ENCODE measurements at places on chromosomes 2 and 18.

- DNase-seq, result no peak
These were observed 5.8 kb upstream of the SEMA4C start for GRCh38 chr2:96875498-96876268.

DNA sequence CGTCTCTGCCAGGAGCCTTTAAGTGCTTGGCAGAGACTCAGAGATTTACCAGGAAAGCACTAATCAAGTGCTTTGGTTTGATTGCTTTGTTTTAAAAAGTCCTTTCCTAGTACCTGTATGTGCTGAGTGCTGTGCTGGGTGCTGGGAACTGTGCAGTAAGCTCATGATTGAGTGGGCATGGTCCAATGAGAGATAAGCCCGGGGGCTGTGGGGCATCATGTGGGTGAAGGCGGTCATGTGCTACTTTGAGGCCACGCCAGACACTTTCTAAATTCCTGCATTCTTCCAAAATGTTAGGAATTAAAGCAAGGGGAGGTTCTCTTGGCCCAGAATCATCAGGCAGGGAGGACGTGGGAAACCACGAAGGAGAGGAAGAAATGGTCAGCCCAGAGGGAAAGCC is 109.0 kb downstream of the ACAA2 start:
- DNase-seq, result no peak

DNA sequence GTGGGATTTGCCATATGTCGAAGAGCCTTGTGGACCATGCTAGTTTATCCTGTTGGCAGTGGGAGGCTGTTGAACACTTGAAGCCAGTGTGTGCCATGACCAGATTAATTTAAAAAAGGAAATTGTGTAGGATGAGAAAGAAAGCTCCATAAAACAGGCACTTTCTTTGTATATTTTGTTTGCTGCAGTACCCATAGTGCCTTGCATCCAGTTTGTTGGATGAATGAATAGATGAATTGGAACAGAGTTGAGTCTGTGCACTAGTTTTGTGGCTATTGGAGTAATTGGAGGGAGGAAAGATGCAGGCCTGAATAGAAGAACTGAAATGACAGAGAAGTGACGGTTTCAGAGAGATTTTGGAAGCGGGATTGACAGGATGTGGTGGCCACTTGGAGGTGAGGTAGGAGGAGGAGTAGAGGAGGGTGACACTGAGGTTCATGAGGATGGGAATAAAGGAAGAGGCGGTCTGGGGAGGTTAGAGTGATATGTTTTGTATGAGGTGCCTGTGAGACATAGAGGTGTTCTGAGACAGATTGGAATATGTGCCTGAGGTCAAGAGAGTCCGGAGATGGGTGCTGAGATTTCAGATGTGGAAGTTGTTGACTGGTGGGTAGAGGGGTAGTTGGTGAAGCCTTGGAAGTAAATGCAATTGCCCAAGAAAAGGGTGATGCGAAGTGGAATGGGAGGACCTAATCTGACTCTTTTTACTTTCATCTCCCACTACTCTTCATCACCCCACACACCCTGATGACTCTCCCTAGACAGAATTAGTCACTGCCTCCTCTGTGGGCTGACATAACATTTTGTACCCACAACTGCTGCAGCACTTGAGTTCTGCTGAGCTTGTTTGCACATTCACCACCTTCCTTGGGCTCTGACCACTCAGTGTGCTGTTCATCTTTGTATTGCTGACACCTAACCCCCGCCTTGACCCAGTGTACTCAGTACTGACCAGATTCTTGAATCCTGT is 5.1 kb downstream of the DGUOK start:
- DNase-seq, result no peak

GRCh38 chr2:172560721-172561120 is 4.8 kb downstream of the PDK1 start:
- DNase-seq, result no peak

DNA sequence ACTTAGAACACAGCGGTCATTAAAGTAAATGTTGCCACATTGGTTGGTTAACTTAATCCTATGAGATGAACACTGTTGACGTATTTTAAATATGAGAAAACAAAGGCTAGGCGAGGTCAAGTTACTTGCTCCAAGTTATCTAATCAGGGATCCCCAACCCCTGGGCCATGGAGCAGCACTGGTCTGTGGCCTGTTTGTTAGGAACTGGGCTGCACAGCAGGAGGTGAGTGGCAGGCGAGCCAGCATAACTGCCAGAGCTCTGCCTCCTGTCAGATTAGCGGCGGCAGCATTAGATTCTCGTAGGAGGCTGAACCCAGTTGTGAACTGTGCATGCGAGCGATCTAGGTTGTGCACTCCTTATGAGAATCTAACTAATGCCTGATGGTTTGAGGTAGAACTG is 878.9 kb downstream of the CPS1 start:
- DNase-seq, result no peak

GRCh38 chr2:74081030-74081762 is 66.5 kb downstream of the BOLA3 start:
- DNase-seq, result no peak

DNA sequence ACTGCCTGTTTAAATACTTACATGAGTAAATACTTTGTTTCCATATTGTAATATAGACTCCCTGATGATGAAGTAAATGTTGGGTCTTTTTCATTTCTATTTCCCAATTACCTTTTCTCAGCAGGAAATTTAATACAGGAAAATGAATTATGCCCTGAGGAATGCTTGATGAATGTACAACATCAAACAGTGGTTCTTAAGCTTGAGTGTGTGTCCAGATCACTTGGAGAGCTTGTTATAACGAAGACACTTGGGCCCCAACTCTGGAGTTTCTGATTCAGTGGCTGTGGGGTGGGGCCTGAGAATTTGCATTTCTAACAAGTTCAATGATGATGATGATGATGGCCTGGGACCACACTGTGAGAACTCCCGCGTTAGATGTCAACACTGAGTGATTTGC is 7.1 kb upstream of the ME2 start:
- no peak for DNase-seq

- DNase-seq, result peak; percentile 59
These were observed 38.9 kb downstream of the INO80C start for GRCh38 chr18:35458677-35459441.

GRCh38 chr2:923832-924601 is 26.6 kb upstream of the SNTG2 start:
- no peak for DNase-seq

GRCh38 chr2:54052825-54053718 is 62.3 kb upstream of the ACYP2 start:
- DNase-seq, result peak; percentile 62

DNA sequence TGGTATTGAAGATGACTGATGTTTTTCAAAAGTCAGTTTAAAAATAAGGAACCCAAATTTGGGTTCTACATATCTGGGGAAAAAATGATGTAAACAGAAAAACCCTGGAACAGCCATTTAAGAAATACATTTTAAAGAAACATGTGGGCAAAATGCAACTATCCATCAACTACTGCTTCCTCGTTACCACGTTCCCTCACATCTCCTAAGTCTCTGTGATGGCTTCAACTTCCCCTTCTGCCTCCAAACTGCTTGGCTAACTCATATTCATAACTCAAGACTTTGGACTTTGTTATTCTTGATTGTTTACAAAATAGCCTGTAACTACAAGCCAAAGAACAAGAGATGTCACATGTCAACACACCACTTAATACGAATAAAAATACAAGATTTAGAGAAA is 116.3 kb downstream of the DYM start:
- DNase-seq, result peak; percentile 24

- DNase-seq, result peak; percentile 24
These were observed 51.9 kb downstream of the SLC4A1AP start for GRCh38 chr2:27715318-27716210.

DNA sequence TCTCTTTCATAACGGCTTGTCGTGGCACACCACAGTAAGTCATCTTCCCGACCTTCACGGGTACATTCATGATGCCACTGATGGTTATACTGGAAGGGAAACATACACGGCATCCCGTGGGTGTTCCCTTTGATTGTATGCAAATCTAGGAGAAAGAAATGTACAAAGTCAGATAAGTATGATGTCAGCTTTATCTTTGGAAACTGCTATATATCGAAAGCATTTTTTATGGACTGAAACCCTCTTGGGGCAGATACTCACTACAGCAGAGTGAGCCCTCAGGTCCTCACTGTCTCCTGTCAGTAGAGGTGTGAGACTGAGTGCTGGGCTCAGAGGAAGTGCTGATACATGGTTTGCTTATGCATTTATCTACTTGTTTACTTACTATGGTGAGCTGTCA is 20.4 kb downstream of the PLA2R1 start:
- DNase-seq, result no peak

DNA sequence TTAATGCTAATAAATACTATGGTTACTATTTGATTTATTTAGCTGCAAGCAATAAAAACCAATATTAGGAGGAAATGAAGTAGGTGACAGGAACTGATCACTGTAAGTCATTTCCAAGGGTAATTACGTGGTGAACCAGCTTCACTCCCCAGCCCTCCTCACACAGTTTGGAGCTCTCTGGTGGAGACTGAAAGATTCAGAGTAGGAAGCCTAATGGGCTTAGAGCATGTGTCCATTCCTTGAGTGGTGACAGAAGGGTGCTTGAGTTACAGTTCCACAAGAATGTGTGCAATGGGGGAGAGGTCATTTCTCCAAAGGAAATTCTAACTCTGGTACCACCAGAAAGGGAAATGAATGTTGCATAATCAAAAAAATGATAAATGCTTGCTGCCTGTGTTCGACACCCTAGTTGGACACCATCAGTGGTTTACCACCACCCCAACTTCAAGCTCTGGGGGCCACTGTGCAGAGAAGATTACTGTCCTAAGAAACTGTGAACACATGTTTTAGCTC is 285.1 kb upstream of the MMADHC start:
- DNase-seq, result no peak

GRCh38 chr2:47388888-47389287 is 14.1 kb upstream of the MSH2 start:
- no peak for DNase-seq

DNA sequence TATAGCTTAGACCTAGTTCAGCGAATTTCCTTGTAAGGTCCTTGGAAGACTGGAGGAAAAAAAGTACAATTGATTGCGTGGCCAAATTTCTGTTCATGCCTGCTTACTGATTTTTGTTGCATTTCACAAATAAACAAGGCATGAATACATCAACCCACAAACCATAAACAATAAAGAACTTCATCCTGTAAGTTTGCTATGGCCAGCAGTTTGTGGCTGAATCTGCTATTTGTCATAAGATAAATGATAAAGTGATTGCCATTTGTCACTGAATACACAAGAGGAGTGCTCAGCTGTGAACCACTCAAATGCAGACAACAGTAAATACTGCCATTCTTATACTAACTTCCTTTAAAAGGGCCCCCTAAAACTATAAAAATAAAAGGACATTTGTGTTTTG is 259.5 kb downstream of the CCDC178 start:
- no peak for DNase-seq

GRCh38 chr2:230957756-230958391 is 32.8 kb upstream of the GPR55 start:
- DNase-seq, result no peak

- no peak for DNase-seq
These were observed 250.5 kb upstream of the MYT1L start for GRCh38 chr2:2581331-2582159.

DNA sequence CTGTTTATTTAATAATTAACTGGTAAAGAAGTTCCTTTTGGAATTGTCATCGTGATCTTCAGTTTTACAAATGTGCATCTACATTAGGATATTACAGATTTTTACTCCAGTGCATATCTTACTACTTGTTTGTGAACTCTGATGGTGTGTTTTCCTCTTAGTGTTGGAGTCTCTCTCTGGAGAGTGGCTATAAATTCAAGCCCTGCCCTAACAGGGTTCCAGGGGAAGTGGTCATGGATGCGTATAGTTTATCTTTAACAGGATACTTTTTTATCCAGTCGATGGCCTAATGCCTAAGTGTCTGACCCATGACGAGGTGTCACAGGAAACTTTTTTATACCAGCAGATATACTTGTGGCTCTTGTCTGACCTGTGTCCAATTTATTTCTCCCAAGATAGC is 75.4 kb downstream of the CHN1 start:
- DNase-seq, result no peak

DNA sequence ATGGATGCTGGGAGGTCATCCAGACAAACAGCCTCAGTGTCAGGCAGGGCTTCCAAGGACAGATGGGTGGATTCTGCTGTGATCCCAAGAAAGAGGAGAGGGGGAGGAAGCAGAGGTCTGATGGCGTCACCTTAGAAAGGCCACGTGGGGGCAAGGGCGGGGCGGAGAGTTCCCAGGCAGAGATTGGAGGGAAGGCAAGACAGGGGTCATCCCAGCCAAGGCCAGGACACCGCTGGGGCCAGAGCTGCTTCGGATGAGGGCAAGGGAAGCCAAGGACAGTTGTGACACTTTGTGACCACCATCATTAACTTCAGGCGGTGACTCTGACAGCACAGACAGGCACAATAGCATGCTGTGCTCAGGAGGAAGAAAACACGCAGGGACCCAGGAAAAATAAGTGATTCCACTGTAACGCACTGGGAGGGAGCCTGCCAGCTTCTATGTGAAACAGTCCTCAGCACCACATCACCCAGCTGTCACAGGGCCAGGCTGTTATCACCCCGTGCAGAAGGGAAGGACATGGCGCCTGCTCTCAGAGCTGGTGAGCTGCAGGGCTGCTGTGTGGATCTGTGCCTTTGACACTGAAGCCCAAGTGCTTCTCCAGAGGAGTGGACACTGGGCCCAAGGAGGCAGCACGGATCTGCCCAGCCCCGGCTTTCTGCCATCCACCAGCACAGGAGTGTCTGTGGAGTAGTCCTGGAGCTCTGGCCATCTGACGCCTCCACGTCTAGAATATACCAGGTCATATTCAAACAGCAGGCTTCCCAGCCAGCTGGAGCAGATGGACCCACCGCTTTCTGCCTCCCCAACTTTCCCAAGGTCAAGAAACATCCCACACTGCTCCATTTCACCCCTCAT is 204.1 kb downstream of the NDUFA10 start:
- peak; percentile 31 for DNase-seq

DNA sequence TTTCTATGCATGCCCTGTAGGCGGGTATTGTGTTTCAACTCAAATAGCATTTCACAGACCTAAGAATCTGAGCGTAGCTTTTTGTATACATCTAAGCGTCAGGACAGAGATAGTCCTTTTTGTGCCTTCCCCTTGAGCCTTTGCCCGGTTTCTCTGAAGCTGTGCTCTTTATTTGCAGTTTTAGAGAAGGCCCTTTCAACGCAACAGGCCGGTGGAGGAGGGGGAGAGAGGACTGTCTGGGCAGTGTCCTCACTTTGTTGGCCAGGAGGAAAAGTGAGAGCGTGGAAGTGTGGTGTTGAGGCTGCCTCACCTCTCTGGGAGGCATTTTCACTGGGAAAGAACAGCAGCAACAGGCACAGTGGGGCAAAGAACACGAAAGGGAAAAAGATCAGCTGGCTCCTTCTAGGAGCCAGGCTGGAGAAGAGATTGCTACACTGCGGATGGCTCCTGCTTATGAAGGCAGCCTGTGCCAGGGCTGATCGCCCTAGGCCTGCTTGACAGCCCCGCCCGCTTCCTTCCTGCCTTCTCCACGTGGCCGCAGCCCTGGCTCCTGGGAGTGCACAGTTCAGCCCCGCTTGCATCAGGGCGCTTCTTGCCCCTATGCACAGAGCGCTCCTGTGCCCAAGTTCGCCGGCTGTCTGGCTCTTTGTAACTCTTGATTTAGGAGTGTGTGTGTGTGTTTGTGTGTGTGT is 195.6 kb upstream of the POU3F3 start:
- DNase-seq, result peak; percentile 88

Data from hematopoietic multipotent progenitor cell treated with erythropoietin and hydrocortisone succinate and interleukin-3 and kit ligand, for 6 days (in vitro differentiated cells).